Stimulated activated CD4-positive, alpha-beta T cell treated with anti-CD3 and anti-CD28 coated beads, Interleukin-1b, Interleukin-23, amount 100 ng/mL, for 1 hour (primary cell): ENCODE measurements at places on chromosomes 2 and 18.

- no peak for DNase-seq
These were observed 52.0 kb downstream of the FEZ2 start for GRCh38 chr2:36545871-36546416.

DNA sequence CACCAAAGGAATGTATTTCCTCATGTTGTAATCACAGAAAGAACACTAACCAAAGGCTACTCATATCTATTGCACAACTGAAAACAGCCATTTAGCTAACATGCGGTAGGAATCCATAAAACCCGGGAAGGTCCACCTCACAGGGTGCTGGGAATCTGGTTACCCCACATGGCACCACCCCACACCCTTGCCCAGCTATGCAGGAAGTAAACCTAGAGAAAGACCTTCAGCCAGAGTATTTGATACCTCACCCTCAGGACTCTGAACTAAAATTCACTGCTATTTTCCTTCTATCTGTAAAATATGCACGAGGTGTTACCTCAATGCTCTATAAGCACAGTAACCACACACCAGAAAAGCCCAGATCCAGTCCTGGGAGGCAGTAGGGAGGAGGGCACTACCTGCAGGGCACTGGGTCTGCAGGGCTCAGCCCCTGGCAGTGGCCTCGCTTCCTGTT lies 45.8 kb downstream of the PTPN2 start:
- DNase-seq, result no peak

DNA sequence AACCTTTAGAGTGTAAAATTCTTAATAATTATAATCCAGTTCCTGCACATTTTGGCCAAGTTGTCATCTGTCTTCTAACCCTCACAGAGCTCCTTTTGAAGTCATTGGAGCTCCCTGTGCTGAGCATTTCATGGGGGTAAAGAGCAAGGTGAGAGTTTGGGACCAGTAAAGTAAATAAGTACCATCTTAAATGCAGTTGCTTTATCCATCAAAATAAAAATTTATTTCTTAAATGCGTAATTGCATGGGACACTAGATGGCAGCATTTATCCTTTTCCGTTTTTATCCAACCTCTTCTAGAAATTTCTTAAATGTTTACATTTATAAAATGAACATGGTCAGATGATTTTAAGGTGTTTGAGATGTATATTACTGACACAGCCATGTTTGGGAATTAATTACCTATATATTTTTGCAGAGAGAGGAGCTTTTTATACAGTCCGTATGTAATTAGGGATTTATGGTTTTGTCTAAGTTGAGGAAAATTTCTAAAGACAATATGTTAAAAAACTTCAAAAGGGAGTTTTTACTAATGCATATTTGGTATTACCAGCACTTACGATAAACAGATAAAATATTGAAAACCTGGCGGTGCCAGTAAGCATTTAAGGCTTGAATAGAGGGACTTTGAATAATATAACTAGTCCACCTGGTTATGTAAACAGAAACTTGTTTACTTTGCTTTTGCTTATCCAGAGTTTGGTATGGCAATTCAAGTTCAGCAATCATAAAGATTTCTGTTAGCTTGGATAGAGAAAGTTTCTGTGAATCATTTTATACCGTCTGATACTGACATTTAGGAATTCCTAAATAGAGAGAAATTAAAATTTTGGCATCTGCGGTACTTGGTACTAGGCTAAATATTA lies 54.5 kb downstream of the ACSL3 start:
- no peak for DNase-seq

- DNase-seq, result no peak
These were observed 24.9 kb upstream of the RHOB start for GRCh38 chr2:20421988-20422370.

- DNase-seq, result no peak
These were observed 78.8 kb downstream of the MBP start for GRCh38 chr18:77053616-77054287.

GRCh38 chr2:10417551-10418335 lies 30.4 kb downstream of the ODC1 start:
- DNase-seq, result no peak

- DNase-seq, result no peak
These were observed 89.5 kb downstream of the ACKR3 start for GRCh38 chr2:236658974-236659757.

DNA sequence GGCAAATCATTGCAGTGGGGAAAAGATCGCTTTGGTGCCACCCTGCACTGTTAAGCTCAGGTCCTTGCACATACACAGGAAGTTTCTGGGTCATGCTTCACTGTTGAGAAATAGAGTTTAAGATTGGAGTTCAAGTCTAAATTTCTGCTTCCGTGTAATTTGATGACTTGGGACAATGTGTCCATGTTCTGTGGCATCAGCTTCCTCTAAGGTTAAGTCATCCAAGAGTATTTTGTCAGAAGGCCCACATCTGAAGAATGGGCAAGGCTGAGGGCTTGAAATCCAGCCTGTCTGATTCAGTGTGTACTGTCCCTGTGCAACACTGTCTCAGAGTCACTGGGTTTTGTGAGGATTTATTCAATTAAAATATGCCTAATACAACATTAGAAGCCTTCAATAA lies 880.7 kb downstream of the SUCLG1 start:
- DNase-seq, result no peak

- no peak for DNase-seq
These were observed 2.3 kb upstream of the ARHGEF33 start for GRCh38 chr2:38887347-38887746.

DNA sequence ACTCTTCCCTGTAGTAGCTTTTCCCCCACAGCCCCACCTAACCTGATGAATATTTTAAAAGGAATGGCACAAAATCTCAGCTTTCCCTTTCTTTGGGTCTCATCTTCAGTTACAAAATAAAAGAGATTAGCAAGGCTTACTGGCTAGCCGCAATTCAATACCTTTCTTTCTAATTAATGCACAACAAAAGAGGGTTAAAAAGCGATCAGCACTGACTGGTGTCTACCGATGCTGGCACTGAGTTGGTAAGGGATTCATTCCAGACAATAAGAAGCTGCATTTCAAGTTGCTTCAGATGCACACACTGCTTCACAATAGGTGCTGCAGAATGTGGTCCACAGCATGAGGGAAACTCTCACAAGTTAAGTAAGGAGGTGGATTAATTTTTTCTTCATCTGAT lies 41.9 kb downstream of the HDHD2 start:
- DNase-seq, result no peak

DNA sequence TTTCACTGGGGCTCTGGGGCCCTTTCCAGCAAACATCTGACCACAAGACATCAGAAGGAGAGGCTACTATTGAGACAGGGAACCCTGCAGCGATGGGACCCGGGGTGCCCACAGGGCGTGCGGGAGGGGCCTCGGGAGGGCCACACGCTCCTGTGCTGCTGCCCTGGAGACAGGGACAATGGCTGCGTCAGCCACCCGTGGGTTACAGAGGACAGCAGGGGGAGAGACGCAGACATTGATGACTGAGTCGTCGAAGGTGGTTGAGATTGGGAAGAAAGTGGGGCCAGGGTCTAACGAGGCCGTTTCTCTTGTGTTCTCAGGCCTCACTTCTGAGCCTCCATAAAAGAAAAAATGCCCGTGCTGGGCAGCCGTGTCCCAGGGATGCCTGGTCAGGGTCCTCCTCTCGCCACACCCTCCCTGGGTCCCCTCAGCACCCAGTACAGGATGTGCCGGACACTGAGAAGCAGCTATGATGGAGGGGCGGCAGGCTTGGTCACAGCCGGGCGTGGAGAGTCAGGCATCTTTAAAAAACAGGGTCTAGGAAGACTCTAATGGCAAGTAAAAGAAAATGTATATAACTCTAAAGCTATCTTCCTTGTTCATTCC lies 73.9 kb downstream of the NDUFA10 start:
- DNase-seq, result no peak

- DNase-seq, result no peak
These were observed 88.1 kb upstream of the ZEB2 start for GRCh38 chr2:144607891-144608521.

GRCh38 chr2:159711562-159712142 lies 654 bp upstream of the MARCHF7 start:
- no peak for DNase-seq

DNA sequence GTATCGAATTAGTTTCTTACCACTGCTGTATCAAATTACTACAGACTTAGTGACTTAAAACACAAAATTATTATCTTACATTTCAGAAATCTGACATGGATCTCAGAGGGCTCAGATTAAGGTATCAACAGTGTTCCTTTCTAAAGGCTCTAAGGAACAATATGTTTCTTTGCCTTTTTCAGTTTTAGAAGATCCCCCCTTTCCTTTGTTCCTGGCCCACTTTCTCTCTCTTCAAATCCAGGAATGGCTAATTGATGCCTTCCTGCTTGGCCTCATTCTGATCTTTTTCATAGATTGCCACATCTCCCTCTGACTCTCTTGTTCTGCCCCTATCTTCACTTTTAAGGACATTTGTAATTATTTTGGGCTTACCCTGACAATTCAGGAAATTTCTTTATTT lies 65.7 kb downstream of the LRP1B start:
- no peak for DNase-seq

DNA sequence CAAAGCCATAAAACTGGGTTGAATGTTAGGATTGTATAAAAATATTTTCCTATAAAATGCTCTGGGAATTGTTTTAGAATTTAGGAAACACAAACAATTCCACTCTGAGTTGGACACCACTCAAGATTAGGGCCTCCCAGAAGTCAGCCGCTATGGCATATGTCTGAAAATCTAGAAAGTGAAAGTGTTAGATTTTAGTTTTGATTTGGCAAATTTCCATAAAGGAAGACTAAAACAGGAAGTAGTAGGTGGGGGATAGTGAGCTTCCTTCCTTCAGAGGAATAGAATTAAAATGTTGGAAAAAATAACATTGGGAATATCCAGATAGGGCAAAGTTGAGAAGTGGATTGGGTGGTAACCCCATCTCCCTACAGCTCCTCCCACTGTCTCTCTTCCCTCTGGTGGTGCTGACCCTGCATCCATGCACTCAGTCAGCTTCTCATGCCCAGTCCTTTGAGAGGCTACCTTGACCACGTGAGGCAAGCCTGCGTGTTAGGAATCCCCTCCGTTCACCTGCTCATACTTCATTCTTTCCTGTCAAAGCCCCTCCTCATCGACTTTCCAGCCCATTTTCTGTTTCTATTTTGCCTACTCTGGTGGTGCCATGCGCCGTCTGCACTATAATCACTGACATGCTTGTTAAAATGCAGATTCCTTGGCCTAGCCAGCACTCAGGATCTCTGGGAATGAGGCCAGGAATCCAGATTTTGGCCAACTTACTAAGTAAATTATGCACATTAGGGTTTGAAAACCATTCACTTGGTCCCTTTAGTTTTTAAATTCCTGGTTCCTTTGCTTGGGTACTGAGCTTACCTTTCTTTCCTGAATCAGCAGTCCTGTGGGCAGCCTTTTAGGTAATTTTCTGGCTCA lies 83.5 kb downstream of the POLE4 start:
- no peak for DNase-seq

- DNase-seq, result no peak
These were observed 52.1 kb downstream of the ZBTB7C start for GRCh38 chr18:48356909-48357631.

DNA sequence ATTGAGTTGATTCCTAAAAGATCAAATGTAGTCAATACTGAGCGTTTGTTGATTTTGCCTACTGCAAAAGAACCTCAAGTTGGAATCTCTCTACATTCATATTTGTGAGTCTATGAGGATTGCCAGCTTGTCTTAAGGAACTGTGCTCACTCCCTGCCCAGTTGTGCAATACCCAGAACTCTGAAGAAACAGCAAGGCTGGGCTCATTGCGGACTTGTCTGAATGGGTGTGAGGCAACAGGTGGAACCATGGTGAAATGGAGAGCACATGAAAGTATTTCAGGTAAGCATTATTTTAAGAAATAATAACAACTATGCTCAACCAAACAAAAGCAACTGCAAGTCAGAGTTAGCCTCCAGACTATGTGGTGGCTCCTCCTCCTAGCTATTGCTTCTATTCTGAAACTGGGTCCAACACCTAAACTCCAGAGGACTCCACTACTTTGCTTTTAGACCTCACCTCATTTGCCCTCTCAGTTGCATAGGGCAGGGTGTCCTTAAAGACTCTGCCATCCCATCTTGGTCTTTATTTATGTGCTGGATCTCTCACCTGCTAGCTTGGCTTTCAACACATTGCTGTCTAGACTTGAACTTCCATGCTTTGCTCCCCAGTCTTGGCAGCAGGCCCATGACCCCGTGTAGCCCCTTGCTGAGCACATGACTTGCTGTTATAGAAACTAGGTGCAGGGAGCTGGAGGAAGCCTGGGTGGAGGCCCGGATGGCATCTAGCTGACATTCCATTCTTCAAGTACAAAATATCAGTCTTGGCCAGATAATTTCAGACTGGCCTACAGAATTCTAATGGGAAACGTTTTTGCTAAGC lies 94.8 kb upstream of the ARL5A start:
- DNase-seq, result no peak

GRCh38 chr2:238106698-238107524 lies 6.8 kb downstream of the ESPNL start:
- DNase-seq, result no peak

DNA sequence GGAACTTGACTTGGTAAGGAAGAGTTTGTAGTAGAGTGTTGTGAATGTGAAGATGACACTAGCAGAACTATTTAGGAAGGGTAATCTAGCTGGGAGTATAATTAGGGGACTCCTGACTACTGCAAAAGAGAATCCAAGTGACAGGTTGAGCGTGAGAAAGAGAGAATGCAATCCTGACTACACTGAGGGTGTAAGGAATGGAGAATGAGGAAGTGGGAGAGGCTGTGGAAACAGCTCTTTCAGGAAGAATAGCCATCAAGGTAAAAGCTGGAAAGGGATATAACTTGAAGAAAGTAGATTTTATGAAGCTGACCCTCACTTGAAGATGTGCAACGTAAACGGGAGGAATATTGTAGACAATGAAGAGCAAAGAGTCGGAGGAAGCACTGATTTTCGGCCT lies 41.1 kb upstream of the TTN start:
- no peak for DNase-seq

DNA sequence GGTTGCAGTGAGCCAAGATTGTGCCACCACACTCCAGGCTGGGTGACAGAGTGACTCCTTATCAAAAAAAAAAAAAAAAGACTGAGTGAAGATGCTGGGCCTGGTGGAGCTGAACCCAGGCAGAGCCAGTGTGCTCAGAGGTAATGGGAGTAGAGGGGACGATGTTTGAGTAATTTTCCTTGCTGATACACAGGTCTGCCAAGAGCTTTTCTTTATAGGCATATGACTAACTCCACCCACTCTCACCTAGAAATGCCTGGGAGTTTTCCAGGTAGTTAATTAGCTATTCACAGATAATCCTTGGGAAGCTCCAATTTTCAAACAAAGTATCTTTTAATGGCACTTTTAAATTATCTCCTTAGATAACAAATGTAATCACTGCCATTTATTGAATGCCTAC lies 33.4 kb upstream of the ACSL3 start:
- DNase-seq, result no peak

- DNase-seq, result no peak
These were observed 3.8 kb upstream of the CNNM4 start for GRCh38 chr2:96756788-96757476.
